ENCODE measurements at places on chromosomes 2 and 18.

DNA sequence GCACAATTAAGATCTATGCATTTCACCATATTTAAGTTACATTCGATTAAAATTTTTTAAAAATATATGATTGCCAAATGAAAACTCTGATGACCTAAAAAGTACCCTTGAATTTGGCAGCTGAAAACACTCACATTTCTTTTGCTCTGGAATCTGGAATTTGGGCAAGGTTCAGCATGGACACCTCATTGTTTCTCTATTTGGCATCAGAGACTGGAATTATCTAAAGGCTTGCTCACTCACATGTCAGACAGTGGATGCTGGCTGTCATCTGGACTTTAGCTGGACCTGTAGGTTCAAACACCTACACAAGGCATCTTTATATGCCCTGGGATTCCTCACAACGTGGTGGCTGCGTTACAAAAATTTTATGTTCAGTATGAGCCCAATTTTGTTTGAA lies 16.1 kb downstream of the MBOAT2 start:
- no peak for DNase-seq

DNA sequence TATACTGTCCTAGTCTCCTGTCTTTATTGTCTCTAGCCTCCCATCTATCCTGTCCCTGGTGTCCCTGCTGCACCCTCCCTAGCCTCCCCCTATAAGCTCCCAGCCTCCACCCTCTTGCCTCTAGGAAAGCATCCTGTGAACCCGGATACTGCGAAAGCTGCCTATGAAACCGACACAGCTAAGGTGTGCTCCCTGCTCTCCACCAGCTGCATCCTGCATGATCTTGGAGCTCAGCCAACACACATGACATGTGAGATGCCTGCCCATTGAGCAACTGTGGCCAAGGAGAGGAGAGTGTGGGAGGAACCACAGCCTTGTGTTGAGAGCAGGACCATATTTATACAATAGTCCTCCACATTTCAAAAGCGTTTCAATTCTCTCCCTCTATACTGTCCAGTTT lies 187.1 kb downstream of the ZBTB7C start:
- peak; percentile 56 for DNase-seq

GRCh38 chr2:235140801-235141081 lies 188.9 kb downstream of the SH3BP4 start:
- DNase-seq: no peak

GRCh38 chr2:240568678-240569522 lies 616 bp downstream of the RNPEPL1 start:
- DNase-seq: peak; percentile 57

DNA sequence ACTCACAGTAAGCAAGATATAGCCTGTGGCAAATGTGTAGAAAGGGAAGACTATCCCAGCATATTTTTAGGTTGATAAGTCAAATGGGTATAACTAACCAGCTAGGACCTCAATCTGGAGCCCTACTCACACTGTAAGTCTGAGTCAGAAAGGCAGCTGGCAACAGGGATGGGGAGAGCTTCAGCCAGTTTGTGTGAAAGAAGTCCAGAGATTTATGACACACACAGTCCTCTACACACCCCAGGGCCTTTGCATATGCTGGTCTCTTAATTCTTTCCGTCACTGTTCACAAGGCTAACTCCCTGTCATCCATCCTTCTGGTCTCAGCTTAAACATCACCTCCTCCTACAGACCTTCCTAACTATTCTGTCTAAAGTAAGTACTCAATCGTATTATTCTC lies 5.9 kb upstream of the TCF4 start:
- DNase-seq: no peak

DNA sequence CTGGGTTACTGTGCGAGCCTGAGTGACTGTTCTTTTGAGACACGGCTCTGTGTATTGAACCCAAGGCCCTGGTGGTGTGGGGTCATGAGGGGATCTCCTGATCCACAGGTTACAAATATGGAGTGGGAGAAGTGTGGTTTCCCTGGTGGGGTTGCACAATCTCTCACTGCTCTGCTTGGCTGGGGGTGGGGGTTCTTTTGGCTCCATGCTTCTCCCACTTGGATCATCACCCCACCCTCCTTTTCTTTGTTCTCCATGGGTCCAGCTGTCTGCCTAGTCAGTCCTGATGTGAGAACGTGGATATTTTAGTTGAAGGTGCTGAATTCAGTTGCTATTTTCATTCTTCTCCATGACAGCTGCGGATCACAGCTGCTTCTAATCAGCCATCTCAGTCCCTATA lies 37.8 kb downstream of the AGPS start:
- DNase-seq: peak; percentile 32

- DNase-seq: no peak
Observed at GRCh38 chr2:239720361-239721360, 304.5 kb downstream of the NDUFA10 start.

GRCh38 chr2:70118798-70119454 lies 31.6 kb downstream of the PCBP1 start:
- DNase-seq: no peak

GRCh38 chr2:120287183-120288015 lies 34.7 kb downstream of the RALB start:
- peak; percentile 78 for DNase-seq

GRCh38 chr2:104425850-104426595 lies 427.9 kb upstream of the POU3F3 start:
- DNase-seq: no peak

GRCh38 chr2:227789803-227790202 lies 23.8 kb upstream of the CCL20 start:
- DNase-seq: no peak

- DNase-seq: no peak
Observed at GRCh38 chr2:241081190-241081642, 20.9 kb downstream of the MTERF4 start.

- DNase-seq: no peak
Observed at GRCh38 chr2:31413025-31413424, 1.5 kb downstream of the XDH start.

DNA sequence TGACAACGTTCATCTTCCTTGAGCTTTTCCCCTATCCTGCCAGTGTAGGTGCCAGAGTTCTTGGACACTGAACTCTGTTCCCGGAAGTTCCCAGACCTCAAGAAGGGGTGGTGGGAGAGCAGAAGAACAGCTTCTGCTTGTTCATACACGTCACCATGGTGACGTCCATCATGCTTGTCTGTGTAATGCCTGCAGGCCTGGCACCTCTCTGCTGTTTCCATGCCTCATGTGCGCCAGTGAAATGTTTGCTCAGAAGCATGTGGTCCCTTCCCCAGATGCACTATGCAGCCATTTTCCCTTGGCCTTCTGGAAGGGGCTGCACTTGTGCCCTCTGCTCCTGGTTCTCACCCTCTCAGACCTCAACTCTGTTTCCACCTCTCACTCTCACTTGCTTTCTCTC lies 210.8 kb upstream of the NABP1 start:
- no peak for DNase-seq

DNA sequence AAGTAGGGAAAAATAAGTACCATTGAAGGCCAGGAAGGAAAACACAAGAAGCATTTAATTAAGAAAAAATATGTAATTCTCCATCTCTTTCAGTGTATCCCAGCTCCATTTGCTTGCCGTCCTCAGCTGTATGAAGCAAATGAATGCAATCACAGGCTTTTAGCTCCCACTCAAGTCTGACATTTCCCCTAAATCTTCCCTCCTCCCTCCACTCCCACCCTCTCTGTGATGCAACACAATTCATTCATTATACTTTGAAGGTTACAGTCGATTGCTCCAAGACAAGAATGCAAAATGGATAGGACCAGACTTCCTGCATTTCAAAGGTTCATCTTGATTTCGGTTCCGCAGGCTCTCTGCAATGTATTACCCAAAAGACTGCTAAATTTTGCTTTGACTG lies 172.7 kb upstream of the SERPINE2 start:
- peak; percentile 34 for DNase-seq

- DNase-seq: no peak
Observed at GRCh38 chr2:26488463-26489212, 10.7 kb upstream of the OTOF start.

DNA sequence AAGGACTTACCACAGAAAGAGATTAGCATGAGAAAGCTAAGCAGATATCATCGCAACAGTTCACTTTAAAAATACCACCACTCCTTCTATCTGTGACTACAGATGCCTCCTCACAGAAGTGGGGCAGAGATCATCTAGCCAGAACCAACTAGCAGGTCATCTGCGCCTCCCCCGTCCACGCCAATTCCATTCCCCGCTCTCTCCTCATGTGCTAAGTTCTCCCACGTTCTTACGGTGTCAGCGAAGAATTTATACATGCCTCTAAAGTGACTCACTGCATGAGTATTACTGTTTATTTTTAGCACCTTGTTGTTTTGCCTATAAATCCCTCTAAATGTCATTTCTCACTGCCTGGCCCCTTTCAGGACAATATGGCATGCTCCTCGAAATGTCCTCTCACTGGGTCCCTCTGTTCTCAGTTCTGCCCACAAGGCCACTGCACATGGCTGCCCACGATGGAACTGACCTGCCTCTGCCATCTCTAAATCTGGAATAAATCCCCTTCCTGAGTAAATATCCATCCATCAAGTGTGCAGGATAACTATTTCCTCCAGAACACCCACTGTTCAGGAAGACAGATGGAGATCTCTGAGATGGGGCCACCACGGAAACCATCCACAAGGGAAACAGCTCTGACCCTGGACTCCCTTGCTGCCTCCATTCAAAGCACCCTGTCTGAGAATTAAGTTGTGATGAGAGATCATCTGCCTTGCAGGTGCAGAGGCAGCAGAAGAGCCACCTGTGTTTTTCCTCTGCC lies 137.7 kb downstream of the IRS1 start:
- no peak for DNase-seq

GRCh38 chr2:74759986-74760385 lies 73.9 kb upstream of the HK2 start:
- DNase-seq: peak; percentile 39

DNA sequence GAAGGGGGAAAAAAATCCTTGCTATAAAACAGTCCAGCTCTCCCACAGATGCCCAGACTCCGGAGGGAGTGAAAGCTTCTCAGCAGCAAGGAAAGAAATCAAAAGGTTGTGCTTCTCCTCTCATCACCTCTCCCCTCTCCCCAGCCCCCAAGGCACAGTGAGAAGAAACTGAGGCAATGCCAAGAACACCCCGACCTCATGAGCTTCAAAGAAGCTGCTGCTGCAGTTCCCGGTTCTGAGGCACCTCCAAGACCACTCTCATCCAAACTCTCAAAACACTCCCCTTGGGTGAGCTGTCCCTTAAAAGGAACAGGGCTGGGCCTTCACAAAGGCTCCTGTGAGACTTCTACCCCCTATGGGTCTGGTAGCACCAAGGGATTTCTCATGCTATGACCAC lies 62.0 kb upstream of the KLF7 start:
- DNase-seq: no peak

GRCh38 chr2:71226096-71226964 lies 573 bp downstream of the PAIP2B start:
- peak; percentile 16 for DNase-seq

- DNase-seq: no peak
Observed at GRCh38 chr2:182668671-182669070, 47.4 kb upstream of the DNAJC10 start.

- no peak for DNase-seq
Observed at GRCh38 chr2:201327678-201328077, 29.5 kb downstream of the FLACC1 start.

DNA sequence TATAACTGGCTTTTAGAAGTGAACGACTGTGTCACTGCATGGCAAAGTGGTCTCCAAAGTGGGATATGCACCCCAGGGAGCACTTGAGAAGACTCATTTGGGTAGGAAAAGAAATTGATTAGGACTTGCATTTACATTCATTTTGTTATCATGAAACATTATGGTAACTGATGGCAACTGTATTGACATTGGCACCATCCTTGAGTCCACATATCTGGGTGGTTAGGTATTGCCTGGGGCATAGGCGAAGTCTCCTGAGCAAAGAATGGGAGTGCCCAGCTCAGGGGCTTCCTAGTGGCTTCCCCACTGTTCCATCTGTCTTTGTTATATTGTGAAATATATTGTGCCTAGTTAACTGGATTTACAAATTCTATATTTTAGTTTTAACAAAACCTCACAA lies 29.2 kb downstream of the SPATS2L start:
- no peak for DNase-seq

DNA sequence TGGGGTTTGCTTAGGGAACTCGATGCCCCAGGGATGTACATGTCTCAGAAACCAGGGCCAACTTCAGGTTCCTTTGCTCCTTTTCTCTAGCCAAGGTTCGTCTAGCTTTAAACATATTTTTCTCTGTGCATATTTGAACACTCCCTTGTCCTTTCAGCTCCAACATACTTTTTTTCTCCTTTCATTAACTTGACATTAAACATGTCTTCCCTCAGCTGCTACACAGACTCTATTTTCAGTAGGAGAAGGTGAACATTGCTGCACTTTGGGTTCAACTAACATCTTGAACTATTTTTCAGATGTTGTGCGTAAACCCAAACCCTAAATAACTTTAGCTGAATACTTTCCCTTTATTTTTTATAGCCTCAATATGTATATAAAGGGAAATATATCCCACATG lies 212.9 kb downstream of the MTX2 start:
- no peak for DNase-seq

- DNase-seq: no peak
Observed at GRCh38 chr2:39464864-39465263, 27.8 kb upstream of the MAP4K3 start.

DNA sequence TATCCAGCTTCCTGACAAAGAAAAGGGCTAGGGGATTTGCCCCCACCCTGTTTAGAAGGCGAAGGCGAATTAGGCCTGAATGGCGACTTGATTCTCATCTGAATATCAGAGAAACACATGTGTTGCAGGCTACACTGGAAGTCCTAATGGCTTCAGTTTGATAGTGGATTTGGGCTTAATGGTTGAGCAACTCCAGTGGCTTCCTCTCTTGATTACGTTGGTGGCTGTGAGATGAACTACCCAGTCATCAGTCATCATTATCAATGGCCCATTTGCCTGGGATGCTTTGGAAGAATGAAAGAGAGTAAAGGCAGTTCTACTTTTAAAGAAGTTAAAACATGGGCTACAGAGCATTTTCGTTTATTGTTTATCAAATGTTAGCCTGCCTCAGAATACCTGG lies 60.9 kb upstream of the IL1R1 start:
- DNase-seq: peak; percentile 65

DNA sequence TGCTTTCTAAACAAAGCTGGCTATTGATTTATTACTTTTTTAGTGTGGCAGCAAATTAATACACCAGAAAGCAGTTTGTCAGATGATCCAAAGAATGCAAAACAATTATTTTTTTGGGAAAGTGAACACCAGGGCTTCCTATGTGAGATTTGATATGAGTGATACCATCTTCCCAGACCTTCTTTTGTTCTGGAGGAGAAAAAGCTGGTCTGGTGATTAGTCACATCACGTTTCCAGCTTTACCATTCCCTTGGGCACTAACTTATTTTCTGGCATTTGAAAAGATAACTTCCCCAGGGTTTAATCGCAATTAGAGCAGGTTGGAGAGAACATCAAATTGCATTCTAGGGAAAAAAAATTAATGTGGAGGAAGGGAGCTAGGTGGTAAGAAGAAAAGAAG lies 182.9 kb upstream of the TANK start:
- DNase-seq: no peak

- DNase-seq: no peak
Observed at GRCh38 chr18:57900906-57901435, 97.9 kb upstream of the ATP8B1 start.

DNA sequence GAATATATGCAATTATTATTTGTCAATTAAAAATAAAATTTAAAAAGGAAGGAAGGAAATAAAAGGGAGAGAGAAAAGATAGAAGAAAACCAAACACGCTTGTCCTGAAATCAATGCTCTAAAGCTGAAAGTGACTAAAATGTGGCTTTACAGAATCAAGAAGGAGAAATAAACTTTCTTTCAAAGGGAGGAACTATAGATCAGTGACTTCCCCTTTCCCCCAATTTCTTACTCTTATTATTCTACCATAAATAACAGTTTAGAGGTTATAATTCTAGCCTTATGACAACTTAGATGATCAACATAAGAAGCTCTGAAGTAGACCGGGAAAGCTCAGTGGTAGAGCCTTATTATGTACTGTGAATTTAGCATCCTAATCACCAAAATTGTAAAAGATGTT lies 122.5 kb downstream of the ARHGAP15 start:
- DNase-seq: no peak
